Stimulated activated CD4-positive, alpha-beta T cell treated with anti-CD3 and anti-CD28 coated beads, Interleukin-15, amount 100 ng/mL, for 1 hour (primary cell): ENCODE measurements at places on chromosomes 3 and 15.

- no peak for DNase-seq
Observed at GRCh38 chr3:14789221-14789620, 29.5 kb upstream of the FGD5 start.

DNA sequence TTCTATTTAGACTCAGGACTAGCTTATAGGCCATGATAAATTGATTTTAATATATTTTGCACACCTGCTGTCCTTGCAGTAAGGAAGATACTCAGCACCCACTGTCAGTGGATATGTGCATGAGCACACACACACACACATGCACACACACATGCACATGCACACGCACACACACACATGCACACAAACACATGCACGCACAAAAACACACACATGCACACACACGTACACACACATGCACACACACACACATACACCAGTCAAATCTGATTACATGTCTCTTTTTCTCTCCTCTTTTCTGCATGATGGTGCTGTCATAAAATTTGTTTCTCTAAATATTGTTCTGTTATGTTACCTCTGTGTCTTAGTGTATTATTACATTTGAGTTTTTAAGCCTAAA is 87.3 kb upstream of the OSTN start:
- DNase-seq = no peak

DNA sequence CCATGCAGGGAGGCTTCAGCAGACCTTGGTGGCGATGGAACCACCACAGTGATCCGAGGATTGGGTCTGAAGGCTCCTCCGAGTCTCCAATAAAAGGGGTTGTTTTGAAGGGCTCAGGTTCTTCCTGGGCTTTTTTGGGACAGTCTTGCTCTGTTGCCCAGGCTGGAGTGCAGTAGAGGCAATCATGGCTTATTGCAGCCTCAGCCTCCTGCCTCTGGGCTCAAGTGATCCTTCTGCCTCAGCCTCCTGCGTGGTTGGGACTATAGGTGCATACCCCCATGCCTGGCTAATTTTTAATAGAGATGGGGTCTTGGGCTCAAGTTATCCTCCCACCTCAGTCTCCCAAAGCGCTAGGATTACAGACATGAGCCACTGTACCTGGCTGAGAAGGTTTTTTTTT is 84.8 kb downstream of the IGF1R start:
- DNase-seq = no peak

DNA sequence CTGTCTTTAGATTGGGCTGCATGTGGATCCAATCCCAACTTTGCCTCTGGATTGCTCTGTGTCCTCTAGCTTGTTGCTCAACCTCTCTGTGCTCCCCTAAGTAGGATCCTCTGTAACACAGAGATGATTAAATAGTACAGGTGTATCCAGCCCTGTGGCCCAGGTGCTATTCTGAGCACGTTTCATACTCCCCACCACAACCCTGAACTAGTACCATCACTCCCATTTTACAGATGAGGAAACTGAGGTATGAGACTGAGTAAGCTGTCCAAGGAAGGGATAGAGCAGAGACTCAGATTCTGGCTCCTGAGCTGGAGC is 7.2 kb downstream of the ISG20 start:
- DNase-seq = no peak

- DNase-seq = no peak
Observed at GRCh38 chr3:30895329-30895728, 868 bp upstream of the GADL1 start.
